Stimulated activated CD8-positive, alpha-beta memory T cell treated with anti-CD3 and anti-CD28 coated beads, Interleukin-4, amount 100 ng/mL, for 1 hour (primary cell): ENCODE measurements at places on chromosomes 6 and 20.

GRCh38 chr6:13590574-13591153 is 16.3 kb downstream of the SIRT5 start:
- no peak for DNase-seq

GRCh38 chr20:37152284-37152683 is 26.8 kb upstream of the RPN2 start:
- DNase-seq: no peak

DNA sequence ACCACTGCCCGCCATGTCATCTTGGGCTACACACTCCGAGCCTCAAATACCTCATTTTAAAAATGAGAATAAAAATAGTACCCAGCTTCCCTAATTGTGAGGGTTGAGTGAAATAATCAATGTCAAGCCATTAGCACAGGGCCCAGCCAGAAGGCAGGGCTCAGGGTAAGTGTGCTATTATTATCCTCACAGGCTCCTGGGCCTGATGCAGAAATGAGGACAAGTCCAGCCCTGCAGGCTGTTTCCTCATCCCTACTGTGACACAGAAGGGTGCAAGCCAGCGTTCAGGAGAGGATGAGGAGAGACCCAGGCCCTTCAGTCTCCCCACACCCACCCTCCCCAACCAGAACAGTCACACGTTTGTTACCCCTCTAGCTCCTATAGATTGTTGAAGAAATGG is 4.0 kb downstream of the DLK2 start:
- no peak for DNase-seq

- DNase-seq: no peak
Measured at GRCh38 chr6:1966713-1967112, 278.7 kb downstream of the GMDS start.

GRCh38 chr6:167090171-167090570 is 32.7 kb upstream of the CCR6 start:
- DNase-seq: no peak
